Activated CD4-positive, alpha-beta T cell treated with anti-CD3 and anti-CD28 coated beads, Interleukin-2, amount 10 ng/mL, durations not matched to agents 24 days and 14 days (primary cell): ENCODE measurements at places on chromosomes 2 and 18. TPM values are rescaled to one million over a fixed set of nuclear protein-coding genes. Genes with fewer than 3 reads are reported as not detected.

Gene SLC9A2
- not detected in 2 replicates for total RNA-seq

Gene ALPP
- total RNA-seq: not detected in 2 replicates

Gene CFAP221
- not detected in 2 replicates for total RNA-seq

Gene DLX1
- total RNA-seq: not detected in 2 replicates

Gene MBOAT2
- total RNA-seq: 5.0 and 5.3 TPM in 2 replicates

Gene NEU4
- 1.0 and 1.2 TPM in 2 replicates for total RNA-seq

Gene RNF103
- 11.7 and 12.1 TPM in 2 replicates for total RNA-seq

Gene CHRNG
- not detected in 2 replicates for total RNA-seq

Gene FAM124B
- 0.47 and 0.64 TPM in 2 replicates for total RNA-seq

Gene MYO5B
- total RNA-seq: 0.07 and 0.14 TPM in 2 replicates

Gene ATOH8
- total RNA-seq: 0.19 TPM in 1 of 2 replicates, not detected in the other

Gene IL1RL2
- total RNA-seq: 0.09 and 0.12 TPM in 2 replicates

Gene MC5R
- total RNA-seq: not detected in 2 replicates

Gene COL4A3
- total RNA-seq: not detected in 2 replicates

Gene NT5C1B
- total RNA-seq: not detected in 2 replicates

Gene AFF3
- 5.7 and 5.9 TPM in 2 replicates for total RNA-seq

Gene GPATCH11
- 13.8 and 15.7 TPM in 2 replicates for total RNA-seq

Gene SFXN5
- total RNA-seq: 11.6 and 14.1 TPM in 2 replicates

Gene CDCA7
- 116 and 118 TPM in 2 replicates for total RNA-seq

Gene KCNG2
- not detected in 2 replicates for total RNA-seq

Gene CNGA3
- not detected in 2 replicates for total RNA-seq

Gene LRRTM1
- total RNA-seq: not detected in 2 replicates

Gene TUBA4B
- total RNA-seq: not detected in 2 replicates

Gene PAIP2B
- 0.63 and 0.64 TPM in 2 replicates for total RNA-seq

Gene SRD5A2
- total RNA-seq: not detected in 2 replicates

Gene GALNT14
- total RNA-seq: 0.31 and 0.33 TPM in 2 replicates

Gene ASB18
- total RNA-seq: not detected in 2 replicates

Gene DNAJC5G
- not detected in 2 replicates for total RNA-seq

Gene ERFE
- total RNA-seq: 0.24 and 0.37 TPM in 2 replicates

Gene MAP3K19
- total RNA-seq: not detected in 2 replicates

Gene TSPYL6
- not detected in 2 replicates for total RNA-seq

Gene CACNB4
- total RNA-seq: 0.19 and 0.31 TPM in 2 replicates

Gene TUBA4A
- 235 and 240 TPM in 2 replicates for total RNA-seq

Gene SLC4A3
- 0.12 TPM in 1 of 2 replicates, not detected in the other for total RNA-seq

Gene UPP2
- total RNA-seq: not detected in 2 replicates

Gene LINC00305
- not detected in 2 replicates for total RNA-seq

Gene HRH4
- total RNA-seq: 0.79 and 1.6 TPM in 2 replicates

Gene STK36
- total RNA-seq: 20.2 and 21.3 TPM in 2 replicates

Gene POTEC
- total RNA-seq: not detected in 2 replicates

Gene YPEL5
- 16.8 and 19.6 TPM in 2 replicates for total RNA-seq

Gene RUFY4
- total RNA-seq: 0.52 and 1.8 TPM in 2 replicates

Gene KIAA2012
- total RNA-seq: not detected in 2 replicates

Gene PIKFYVE
- total RNA-seq: 27.3 and 29.4 TPM in 2 replicates
